Activated naive CD4-positive, alpha-beta T cell (primary cell): ENCODE measurements at places on chromosomes 6 and 20.

DNA sequence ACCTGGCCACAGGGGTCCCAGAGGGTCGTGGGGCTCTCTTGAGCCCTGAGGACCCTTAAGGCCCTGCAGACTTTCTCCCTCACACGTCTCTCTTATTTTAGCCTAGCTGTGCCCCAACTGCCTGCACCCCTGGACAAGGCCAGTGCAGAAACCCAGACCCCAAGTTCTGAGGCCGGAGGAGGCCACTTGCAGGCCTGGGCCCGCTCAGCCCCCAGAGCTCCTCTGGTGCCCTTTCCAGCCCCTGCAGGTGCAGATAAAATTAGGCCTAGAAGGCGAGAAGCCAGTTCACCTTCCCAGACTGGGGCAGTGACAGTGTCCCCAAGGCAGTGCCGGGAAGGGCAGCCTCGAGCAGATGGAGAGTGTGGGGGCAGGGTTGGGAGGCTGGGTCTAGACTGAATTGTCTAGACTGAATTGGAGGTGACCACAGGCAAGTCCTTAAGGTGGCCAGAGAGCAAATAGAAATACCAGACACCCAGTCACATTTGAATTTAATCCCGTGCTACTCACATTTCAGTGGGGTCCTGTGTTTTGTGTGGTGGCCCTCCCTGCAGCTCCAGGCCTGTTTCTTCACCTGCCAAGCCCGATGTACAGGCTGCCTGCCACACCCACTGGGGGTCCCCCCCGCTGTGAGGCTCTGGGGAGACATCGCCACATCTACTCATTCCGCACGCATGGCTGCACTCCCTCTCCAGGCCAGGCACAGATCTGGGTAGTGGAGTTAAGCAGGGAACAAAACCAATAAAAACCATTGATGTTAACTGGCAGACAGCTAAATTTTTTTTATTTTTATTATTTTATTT lies 8.6 kb upstream of the IP6K3 start:
- DNase-seq: no peak

- no peak for DNase-seq
Observed at GRCh38 chr6:149200282-149200945, 117.1 kb upstream of the TAB2 start.

GRCh38 chr6:113632220-113632864 lies 224.8 kb upstream of the MARCKS start:
- DNase-seq: no peak

GRCh38 chr20:53636540-53637097 lies 43.0 kb upstream of the ZNF217 start:
- no peak for DNase-seq

GRCh38 chr6:118473266-118473665 lies 74.8 kb upstream of the PLN start:
- no peak for DNase-seq

DNA sequence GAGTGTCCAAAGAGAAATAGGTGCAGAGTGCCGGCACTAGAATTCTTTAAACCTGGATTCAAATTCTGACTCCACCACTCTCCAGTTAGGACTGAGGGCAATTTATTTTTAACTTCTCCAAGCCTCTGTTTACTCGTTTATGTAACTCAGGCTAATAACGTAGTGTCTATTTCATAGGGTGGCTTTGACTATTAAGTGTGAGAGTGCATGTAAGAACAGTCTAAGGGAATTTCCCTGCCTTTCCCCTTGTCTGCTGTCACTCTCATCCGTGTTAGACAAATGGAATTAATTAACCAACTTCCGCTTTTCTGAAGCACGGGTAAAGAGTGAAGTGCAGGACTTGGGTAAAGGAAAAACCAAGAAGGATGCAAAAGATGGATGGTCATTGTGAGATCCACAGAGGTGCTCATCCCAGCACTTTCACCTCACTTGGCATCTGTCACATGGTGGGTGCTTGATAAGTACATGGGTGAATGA lies 4.1 kb upstream of the ZKSCAN8 start:
- DNase-seq: no peak

GRCh38 chr6:138546733-138547185 lies 47.5 kb upstream of the NHSL1 start:
- DNase-seq: no peak

DNA sequence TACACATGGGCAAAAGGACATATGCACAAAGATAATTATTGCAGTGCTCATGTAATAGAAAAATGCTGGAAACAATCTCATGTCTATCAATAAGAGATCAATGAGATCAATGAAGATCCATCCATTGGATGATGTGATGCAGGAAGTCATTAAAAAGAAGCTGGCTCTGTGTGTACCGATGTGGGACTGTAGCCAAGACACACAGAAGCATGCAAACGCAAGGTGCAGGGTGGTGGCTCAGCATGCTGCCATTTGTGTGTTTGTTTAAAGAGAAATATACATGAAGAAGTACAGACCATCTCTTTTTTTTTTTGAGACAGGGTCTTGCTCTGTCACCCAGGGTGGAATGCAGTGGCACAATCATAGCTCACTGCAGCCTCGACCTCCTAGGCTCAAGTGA lies 33.1 kb upstream of the KCNB1 start:
- DNase-seq: no peak

DNA sequence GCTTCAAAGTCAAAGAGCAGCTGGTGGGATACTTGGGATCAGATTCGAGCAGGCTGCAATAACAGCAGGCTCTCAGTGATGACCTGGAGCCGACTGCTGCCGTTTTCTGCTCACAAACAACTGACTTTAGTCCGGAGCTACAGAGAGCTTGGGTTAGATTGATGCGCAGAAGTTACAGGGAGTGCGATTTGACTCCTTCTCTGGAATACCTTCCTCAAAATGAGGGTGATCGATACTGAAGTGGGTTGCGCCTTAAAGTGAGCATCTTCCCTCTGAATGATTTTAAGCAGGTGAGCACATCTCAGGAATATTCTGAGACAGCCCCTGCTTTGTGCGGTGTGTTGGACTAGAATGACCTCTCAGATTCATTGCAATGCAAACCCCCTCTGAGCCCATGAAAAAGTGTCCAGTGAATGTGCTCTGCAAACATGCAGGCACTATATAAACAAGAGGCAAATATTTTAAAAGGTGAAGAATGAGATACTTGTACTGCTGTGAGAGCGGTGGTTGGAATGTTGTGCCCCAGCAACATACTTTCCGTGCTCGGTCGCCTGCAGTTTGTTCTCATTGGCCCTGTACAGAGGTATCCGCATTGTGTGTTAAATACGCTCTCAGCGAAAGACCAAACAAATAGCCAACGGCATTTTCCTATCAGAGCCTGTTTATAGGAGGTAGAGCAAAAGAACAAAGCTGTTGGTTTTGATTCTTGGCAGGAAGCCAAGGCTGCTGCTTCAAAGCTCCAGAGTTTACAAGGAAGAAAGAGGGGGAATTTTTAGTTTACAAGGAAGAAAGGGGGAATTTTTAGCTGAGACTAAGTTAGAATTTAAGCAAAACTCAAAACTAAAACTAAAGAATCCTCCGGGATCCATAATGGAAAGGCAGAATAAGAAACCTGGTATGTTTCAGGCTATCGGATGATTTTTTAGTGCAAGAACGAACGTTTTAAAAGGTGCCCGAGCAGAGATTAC lies 67.7 kb downstream of the PHACTR2 start:
- DNase-seq: no peak

DNA sequence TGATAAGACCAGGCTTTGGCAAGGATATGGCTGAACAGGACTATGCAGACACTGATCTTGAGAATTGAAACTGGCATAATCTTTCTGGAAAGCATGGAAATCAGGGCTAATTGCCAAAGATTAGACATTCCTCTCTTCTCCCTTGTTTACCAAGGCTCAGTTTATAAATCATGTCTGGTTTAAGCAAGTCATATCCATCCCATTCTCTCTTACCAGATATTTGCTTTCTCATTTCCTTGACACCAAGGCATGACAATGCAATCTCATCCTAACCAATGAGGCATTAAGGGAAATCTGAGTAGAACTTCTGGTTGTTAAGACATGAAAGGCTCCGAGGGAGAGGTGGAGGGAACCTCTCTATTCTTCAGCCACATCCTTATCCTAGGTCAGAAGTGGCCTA lies 110.3 kb upstream of the CEP85L start:
- DNase-seq: no peak

DNA sequence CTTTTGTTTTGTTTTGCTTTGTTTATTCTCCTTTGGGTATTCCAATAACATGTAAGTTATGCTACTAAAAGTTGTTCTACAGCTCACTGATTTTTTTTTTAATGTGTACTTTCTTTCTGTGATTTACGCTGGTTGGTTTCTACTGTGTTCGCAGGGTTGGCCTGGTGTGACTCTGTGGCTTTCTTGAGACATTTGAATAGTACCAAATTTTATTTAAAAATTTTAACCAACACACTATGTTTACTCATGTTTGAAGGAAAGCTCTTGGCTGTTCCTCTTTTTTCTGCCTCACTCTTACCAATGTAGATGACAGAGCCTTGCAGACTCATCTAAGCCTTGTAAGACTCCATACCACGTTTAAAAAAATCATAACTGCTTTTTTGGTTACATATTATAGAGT lies 1784.9 kb upstream of the DEFB115 start:
- no peak for DNase-seq

DNA sequence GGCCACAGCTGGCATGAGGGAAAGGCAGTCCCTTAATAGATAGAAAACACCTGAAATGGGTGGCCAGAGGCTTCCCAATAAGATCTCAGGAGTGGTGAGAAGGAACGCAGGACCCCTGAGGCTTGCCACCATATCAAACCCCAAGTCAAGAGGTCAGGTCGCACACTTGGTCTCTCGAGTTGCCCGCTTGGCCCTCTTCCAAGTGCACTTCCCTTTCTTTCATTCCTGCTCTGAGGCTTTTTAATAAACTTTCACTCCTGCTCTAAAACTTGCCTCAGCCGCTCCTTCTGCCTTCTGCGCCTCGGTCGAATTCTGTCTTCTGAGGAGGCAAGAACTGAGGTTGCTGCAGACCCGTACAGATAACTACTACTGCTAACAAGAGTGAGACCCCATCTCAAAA lies 64.2 kb downstream of the SLC2A10 start:
- DNase-seq: no peak

DNA sequence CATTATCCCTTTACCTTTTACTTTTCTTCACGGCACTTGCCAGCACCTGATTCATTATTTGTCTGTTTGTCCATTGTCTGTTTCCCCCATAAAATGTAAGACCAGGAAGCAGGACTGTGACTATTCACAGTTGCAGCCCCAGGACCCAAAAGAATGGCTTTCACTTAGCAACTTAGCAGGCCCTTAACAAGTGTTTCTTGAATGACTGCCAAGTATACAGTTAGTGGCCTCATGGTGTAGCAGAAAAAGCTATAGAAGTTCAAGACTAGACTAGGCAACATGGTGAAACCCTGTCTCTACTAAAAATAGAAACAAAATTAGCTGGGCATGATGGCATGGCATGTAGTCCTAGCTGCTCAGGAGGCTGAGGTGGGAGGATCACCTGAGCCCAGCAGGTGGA lies 4.3 kb downstream of the SLC26A8 start:
- DNase-seq: no peak

- no peak for DNase-seq
Observed at GRCh38 chr20:48741669-48742068, 86.1 kb downstream of the PREX1 start.

- DNase-seq: peak; percentile 80
Observed at GRCh38 chr6:29752451-29753308, 29.4 kb downstream of the HLA-F start.

DNA sequence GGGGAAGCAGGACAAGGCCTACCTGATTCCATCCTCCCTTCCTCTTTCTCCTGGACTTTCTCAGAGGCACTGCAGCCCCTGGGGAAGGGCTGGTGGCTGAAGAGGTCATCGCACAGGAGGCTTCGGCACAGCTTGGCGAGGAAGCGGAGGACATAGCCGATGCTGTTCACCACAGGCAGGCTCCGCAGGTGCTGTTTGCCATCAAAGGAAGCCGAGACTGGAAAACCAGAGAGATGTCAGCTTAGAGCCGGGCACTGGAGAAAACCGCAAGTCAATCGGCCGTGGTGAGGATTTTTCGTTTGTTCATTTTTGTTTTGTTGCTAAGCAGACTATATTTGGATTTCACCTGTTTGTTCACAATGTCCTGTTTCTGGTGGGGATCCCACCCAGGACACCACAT lies 79.2 kb downstream of the SCML4 start:
- DNase-seq: no peak

DNA sequence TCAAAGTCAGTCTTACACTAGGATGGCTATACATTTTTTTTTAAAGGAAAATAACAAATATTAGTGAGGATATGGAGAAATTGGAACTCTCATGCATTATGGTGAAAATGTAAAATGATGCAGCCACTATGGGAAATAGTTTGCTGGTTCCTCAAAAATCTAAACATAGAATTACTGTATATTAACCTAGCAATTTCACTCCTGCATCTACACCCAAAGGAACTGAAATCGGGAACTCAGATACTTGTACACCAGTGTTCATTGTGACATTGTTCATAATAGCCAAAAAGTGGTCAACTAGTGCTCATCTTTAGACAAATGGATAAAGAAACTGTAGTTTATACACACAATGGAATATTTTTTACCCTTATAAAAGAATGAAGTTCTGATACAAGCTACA lies 110.7 kb downstream of the UTRN start:
- DNase-seq: no peak

DNA sequence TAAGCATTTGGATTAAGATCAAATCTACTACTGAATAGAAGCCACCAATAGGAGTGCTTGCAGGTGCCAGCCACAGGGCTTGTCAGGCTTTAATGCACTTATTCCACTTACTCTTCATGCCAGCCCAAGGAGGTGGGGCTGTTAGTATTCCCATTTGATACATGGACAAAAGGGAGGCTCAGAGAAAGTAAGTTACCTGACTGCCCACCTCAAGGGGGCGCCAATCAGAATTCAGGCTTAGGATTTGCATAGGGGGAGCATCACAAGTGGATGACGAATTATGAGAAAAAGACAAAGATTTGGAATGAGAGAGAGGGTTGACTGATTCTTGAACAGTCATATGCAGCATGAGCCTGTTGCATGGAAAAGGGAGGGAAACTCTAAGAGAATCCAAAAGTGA lies 188.4 kb upstream of the TSHZ2 start:
- no peak for DNase-seq

- DNase-seq: no peak
Observed at GRCh38 chr20:46501961-46502360, 11.4 kb downstream of the ZNF334 start.

DNA sequence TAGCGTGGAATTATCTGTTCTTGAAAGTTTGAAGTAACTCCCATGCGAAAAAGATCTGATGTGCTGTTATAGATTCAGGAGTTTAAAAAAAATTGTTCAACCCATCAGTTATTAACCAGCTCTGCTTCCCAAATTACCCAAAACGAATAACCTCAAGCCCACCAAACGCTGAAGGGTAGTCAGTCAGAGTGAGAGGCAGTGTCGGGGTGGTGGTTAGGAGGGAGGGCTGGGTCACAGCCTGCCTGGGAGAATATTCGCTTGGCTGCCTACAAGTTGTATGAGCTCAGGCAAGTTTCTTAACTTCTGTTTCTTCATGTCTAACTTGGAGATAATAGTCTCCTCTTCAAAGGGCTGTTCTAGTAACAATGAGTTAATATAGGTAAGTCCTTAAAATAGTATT lies 114.6 kb downstream of the JPH2 start:
- no peak for DNase-seq

GRCh38 chr6:22470454-22471131 lies 98.8 kb upstream of the HDGFL1 start:
- DNase-seq: no peak
